ENCODE measurements at places on chromosomes 4 and X.

GRCh38 chrX:150573106-150573505 is 4.7 kb downstream of the MTM1 start:
- DNase-seq: no peak

- no peak for DNase-seq
Measured at GRCh38 chr4:101858641-101859040, 68.1 kb downstream of the BANK1 start.

- DNase-seq: no peak
Measured at GRCh38 chrX:104288961-104289360, 34.2 kb upstream of the ESX1 start.

GRCh38 chr4:2385516-2385915 is 32.9 kb downstream of the ZFYVE28 start:
- no peak for DNase-seq

DNA sequence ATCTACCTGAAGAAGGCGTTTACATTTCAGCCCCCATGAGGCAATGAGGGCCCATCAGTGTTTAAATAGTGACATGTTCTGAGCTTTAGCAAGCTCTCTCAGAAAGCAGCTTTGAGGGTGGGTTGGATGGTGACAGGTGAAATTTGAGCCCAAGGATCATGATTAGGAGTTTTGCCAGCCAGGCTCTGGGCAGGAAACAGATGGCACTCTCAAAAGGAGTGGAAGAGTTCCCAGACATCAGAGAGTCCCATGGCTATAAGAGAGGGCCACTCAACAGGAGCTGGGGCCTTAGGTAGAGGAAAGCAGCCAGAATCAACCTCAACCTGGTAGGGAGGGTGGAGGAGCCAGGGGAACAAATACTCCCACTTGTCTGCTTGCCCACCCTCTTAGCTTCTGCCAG is 499.8 kb downstream of the MID1IP1 start:
- DNase-seq: no peak

DNA sequence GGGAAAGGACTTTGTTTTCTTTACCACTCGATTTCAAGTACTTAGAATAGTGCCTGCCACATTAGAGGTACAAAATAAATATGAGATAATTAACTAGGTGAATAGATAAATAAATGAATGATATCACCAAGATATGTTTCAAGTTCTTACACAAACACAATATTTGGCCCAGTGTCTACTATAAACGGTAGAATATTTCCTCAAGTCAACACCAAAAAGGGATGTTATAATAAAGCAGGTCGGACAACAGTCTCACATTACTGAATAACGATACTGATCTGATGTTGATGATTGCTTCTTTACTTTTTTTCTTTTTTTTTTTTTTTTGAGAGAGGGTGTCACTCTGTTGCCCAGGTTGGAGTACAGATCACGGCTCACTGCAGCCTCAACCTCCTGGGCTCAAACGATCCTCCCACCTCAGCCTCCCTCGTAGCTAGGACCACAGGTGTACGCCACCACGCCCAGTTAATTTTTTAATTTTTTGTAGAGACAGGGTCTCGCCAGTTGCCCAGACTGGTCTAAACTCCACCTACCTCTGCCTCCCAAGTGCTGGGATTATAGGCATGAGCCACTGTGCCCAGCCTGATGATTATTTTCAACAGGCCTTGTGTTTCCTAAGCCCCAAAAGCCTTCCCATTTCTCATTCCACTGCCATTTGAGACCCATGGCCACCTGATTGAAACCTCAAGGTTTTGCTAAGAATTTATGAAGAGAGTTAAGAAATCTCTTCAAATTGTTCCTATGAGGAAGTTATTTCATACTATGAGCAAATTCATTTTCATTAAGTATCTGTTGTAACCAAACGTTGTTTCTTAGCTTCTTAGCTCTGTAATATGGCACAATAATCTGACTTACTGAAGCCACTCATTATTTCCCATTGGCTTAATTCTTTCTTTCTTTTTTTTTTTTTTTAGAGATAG is 2.3 kb downstream of the MANBA start:
- no peak for DNase-seq

DNA sequence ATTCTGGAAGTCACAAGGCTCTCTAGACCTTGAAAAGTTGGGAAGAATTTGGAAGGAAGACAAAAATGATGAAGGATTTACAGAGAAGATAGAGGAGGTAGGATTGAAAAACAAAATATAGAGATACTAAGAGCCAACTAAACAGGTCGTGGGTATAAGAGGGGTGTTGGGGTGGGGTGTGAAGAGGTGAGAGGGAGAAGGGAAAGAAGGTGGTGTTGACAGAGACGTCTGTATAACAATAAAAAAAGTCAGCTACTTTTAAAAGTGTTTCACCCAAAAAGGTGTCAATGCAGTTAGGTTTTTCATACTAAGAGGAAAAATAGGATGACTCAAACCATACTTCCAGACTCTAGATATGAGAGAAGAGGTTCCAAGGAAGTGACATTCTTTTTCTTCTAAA is 33.0 kb upstream of the MAP3K15 start:
- no peak for DNase-seq
